ENCODE measurements at places on chromosomes 3 and 15.

DNA sequence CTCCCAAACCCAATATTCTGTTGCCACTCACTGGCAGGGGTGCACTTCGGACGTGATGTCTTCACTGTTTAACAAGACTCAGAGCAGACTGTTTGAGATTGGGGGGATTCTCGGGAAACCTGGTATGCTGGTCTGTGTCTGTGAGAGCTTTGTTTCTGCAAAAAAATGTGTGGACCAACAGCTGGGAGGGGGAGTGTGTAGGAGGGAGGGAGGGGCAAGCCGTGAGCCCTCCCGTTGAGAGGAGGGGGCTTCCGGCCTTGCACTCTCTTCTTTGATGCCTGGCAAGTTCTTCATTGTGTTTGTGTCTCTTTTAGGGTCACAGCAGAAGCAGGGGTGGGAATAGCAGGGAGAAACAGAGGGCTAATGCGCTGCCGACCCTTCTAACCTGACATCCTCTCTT, 74.9 kb upstream of the NDN start:
- no peak for DNase-seq

GRCh38 chr15:74376825-74377581, 9.6 kb upstream of the CYP11A1 start:
- DNase-seq, result no peak

DNA sequence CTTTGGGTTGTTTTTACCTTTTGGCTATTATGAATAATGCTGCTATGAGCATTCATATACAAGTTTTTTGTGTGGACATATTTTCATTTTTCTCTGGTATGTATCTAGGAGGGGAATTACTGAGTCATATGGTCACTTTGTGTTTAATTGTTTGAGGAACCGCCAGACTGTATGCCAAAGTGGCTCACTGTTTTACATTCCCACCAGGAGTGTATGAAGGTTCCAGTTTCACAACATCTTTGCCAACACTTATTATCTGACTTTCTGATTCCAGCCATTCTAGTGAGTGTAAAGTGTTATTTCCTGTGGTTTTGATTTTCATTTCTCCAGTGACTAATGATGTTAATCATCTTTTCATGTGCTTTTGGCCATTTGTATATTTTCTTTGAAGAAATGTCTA, 51.8 kb downstream of the CMTM7 start:
- DNase-seq, result no peak

DNA sequence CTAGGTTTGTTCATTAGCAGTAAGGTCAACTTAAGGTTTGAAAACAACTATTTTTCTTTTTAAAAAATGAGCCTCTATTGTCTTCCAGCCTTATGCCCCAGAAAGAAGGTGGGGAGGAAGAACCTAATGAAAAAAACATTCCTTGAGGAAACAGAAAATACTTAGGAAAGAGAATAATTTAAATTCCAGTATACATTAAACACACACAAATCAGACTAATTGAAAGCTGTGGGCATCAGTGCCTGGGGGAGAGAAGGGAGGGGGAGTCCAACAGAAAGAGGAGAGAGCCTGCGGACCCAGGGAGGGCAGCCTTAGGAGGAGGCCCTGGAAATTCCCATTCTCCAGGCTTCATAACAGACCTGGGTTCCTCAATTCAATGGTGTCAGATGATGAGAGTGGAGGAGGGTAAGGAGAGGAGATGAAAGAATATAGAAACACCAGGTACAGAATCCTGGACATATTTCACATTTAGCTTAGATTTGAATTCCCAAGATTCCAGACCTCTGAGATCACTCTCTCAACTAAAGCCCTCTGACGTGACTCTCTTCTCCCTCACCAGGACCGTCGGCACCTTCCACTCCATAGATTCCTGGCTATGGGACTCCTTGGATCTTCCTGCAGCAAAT, 320.5 kb upstream of the UMPS start:
- DNase-seq, result no peak

DNA sequence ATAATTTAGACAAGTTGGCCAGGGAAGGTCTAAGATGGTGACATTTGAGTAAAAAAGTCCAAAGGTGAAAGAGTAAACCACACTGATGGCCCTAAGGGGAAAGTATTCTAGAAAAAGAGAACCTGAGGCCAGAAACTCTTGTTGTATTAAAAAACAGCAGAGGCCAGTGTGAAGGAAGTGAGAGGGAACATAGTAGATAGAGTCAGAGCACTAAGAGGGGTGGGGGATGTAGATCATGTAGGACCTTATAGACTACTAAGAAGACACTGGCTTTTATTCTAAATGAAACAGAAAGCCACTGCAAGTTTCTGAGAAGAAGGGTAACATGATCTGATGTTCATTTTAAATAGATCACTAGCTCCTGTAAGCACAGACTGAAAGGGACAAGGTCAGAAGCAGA, 14.5 kb downstream of the POLQ start:
- no peak for DNase-seq

DNA sequence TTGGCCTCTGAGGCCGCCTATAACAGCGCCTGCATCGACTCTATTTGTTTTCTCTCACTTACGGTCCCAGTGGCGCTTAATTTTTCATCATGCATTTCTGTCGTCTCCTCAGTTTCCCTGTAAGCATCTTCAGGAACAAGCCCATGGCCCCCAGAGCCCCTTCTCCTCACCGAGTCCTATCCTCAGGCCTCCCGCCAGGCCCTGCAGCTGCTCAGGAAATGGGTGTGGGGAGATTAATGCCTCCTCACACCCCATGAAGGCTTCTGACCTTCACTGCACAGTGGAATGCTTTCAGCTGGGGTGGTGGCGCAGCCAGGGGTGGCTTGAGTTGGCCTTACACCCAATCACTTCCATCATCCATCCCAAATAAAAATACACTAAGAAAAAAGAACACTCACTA, 260.4 kb downstream of the FAM43A start:
- DNase-seq, result no peak
